Fibroblast of lung (primary cell): ENCODE measurements at places on chromosomes 12 and 14. TPM values are rescaled to one million over a fixed set of nuclear protein-coding genes. Genes with fewer than 3 reads are reported as not detected.

Gene TPPP2
- not detected in 2 replicates for total RNA-seq

Gene CLEC2A
- not detected in 2 replicates for total RNA-seq

Gene SH2B3
- total RNA-seq = 7.4 and 18.0 TPM in 2 replicates

Gene MGST1
- total RNA-seq = 78.6 and 117 TPM in 2 replicates

Gene GPR84
- not detected in 2 replicates for total RNA-seq
